ENCODE measurements at places on chromosomes 5 and 9. TPM values are rescaled to one million over a fixed set of nuclear protein-coding genes. Genes with fewer than 3 reads are reported as not detected.

DNA sequence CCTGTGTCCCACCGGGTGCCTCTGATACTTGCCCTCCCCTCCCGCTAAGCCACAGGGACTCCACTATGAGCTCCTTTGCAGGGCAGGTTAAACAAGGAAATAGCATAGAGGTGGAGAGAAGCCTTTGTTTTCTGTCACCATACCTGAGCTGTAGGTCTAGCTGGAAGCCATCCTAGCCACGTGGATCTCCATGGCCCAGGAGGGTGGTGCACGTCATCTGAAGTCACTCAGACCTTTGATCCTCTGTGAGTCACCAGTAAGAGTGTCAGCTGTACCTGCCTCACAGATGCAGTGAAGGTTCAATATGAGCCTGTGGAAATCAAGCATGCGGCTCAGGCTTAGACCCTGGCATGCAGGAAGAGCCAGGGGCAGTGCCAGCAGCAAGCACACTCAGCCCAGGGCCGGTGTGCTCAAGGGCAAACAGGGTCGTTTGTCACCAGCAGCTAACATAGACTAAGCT, 55.1 kb downstream of the ASS1 start:
- DNase-seq: no peak

- no peak for DNase-seq
Measured at GRCh38 chr9:111839987-111840386, 45.2 kb upstream of the SHOC1 start.

DNA sequence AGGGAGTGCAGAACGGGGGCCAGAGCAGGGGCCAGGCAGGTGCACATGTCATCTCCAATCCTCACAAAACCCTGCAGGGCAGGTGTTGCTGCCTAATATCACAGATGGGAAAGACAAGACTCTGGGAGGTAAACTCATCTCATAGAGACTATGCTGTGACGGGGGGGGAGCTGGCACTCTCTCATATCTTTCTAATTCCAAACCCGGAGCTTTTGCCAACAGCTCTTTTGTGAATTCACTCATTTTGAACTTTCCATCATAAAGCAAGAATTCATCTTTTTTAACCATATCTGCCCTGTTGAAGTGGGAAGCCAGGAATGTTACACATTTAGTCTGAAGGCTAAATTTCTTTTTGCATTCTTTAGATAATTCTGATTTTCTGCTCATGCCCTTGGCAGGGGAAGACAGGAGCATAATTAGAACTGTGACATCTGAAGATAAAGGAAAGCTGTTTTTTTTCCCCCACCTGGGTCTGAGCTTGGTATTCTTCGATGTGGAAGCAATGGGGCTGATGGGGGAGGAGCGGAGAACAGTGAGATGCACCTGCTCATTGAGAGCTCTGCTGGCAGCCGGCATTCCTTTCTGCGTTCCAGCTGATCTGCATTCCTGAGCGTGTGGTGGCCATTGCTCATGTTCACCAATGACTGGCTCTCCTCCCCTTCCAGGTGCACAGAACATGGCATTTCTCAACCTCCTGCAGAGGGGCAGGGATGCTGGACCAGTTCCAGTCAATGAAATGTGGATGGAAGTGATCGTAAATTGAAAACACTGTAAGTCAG, 159.2 kb downstream of the NSG2 start:
- DNase-seq: no peak

Gene ZBTB6
- total RNA-seq: 5.1 TPM

- no peak for DNase-seq
Measured at GRCh38 chr5:8523501-8523900, 654.6 kb downstream of the MTRR start.
